ENCODE measurements at places on chromosomes 1 and 21.

- DNase-seq: no peak
Observed at GRCh38 chr1:158649052-158649451, 37.5 kb downstream of the SPTA1 start.

DNA sequence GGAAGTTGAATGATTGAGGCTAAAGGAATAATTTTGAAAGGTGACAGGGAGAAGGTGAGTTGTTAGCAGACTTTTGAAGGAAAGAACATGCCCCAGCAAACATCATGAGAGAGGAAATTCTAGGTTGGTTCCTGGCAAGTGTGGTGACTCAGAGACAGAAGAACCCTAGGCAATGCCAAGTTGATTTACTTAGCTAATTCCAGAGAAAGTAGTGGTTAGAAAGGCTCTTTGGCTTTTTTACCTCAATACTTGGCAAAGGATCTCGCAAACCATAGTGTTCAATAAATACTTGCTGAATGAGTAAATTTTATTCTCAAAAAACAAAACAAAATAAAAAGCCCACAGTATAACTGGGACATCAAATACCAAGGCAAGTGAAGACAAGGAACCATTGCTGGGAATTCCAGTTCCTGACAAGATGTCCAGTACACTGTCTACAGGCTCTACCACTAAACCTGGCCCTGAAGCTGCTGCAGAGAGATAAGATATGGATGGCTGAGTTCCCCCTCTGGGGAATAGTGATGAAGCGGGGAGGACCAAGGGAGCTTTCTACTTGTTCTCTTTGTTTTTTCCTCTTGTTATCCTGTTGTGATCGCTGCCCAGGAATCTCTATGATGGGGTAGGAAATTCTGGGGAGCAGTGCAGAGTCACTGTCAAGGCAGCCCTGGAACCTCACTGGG lies 48.2 kb downstream of the IL12RB2 start:
- no peak for DNase-seq

- DNase-seq: no peak
Observed at GRCh38 chr1:27773826-27774445, 917 bp downstream of the STX12 start.

GRCh38 chr1:95084317-95085176 lies 11.8 kb upstream of the ALG14 start:
- DNase-seq: no peak

DNA sequence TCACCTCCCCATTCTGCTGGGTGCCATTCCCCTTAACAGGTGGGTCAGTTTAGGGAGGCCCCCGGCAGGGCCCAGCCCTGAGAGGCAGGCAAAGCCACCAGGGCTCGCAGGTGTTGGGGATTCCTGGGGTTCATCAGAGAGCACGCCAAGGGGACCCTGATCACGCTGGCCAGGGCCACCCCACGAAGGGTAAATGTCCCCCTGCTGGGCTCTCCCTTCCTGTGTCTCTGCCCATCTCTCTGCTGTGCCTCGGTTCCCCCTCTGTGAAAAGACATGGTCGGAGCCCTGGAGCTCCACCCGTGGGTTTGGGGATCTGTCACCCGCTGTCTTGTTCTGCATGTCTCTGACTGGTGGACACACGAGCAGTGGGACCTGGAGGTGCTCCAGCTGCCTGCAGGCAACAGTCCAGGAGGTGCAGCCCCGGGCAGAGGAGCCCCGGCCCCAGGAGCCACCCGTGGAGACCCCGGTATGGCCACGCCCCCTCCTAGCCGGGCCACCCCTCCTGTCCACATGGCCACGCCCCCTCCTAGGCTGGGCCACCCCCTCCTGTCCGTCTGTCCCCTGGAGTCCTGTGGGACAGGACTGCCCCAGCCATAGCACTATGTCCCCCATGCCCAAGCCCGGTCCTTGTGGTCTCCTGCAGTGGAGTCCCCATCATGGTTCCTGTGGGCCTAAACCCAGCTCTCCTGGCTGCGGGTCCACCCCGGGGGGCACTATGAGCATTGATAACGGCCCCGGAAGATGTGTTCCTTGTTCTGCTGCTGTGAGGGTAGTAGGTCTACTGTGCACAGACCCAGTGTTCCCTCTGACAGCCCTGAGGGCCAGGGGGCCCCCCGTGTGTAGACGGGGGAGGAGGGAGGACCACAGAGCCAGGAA lies 6.5 kb downstream of the AIRE start:
- no peak for DNase-seq

DNA sequence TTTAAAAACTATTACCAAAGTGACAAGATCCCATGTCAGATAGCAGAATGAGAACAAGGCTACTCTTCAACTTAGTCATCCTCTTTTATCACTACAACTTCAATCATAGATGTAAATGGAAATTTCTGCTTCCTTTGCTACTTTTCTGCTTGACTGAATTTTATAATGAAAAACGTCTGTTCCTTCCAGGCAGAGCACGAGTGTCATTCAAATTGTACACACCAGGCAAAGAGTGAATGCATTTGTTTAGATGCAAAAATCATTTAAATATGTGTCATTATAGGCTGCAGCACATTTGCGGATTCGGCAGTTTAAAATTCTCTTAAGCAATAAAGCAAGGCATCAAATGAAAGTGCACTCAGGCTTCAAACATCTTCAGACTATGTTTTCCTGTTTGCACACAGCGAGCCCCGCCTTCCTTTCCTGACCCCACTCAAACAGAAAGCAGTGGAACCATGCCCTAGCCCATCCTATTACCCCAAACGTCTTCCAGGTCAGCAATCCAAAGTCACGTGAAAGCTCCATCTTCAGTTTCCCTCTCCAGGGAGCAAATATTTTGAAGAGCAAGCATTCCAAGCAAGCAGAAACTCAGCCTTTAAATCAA lies 99.6 kb downstream of the APP start:
- DNase-seq: no peak

GRCh38 chr1:212368073-212368484 lies 46.6 kb downstream of the PACC1 start:
- no peak for DNase-seq

GRCh38 chr1:153793261-153793972 lies 18.2 kb downstream of the SLC27A3 start:
- DNase-seq: no peak

DNA sequence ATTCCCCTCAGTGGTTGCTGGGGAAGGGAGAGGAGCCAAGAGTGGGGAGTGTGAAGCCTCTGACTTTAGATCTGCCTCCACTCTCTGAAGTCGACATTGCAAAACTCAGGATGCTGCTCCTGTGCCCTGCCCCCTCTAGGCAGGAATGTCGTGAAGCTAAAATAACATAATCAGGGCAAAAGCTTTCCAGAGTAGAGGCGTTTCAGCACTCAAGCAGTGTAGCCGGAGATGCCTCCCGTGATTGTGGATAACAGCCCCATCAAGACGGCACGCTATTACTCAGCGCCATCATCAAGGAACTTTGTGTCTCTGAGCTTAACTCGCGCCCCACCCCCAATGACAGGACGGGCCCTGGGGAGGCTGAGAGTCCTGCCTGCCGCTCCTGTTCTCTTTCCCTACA lies 60.0 kb downstream of the FBXO2 start:
- DNase-seq: no peak

- DNase-seq: no peak
Observed at GRCh38 chr1:213291526-213291925, 240.5 kb downstream of the RPS6KC1 start.

- DNase-seq: no peak
Observed at GRCh38 chr1:244672946-244673682, 20.2 kb downstream of the DESI2 start.

DNA sequence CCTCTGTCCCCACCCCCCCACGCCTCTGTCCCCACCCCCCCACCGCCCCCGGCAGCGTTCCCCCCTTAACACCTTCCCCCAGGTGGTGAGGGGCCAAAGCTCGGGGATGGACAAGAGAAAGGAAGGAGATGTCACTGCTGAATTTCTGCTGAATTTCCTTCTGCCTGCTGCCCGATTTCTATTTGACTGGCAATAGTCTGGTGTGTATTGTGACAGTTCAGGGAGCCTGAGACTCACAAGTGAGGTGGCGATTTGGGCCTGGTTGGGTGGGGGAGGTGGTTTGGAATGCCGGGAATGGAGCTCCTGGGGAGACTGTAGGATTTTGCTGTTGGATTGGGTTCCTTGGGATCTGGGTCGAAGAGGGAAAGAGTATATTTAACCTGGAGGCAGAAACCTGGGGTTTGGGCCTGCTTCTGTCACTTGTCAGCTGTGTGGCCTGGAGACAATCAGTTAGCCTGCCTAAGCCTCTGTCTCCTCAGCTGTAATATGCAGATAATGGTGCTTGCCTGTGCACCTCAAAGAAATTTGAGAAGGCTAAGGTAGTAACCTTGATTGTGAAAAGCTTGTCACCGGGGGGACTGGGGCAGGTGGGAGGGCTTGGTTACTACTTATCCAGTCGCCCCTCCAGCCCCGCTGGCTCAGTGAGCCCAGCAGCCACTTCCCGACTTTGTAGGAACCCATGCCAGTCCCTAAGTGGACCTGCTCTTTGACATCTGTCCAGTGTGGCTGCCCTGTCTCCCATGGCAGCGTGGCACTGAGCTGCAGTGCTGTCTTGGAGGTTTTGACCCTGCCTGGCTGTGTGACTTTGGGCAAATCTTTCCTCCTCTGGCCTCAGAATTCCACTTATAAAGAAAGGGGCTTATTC lies 7.7 kb upstream of the LMNA start:
- DNase-seq: no peak

DNA sequence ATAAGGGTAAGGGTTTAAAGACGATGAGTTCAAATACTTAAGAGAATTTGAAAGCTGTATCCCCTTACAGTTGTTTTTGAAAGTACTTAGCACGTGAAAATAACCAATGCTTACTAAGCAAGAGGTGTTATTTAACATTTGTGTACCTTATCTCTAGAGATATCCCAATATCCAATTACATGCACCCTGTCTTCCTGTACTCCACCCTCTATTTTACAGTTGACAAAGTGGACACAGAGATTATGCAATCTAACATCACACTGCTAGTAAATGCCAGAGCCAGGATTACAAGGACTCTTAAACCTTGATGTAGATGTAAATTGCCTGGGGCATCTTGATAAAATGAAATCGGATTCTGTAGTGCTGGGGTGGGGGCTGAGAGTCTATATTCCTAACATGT lies 72.0 kb downstream of the GDAP2 start:
- no peak for DNase-seq

DNA sequence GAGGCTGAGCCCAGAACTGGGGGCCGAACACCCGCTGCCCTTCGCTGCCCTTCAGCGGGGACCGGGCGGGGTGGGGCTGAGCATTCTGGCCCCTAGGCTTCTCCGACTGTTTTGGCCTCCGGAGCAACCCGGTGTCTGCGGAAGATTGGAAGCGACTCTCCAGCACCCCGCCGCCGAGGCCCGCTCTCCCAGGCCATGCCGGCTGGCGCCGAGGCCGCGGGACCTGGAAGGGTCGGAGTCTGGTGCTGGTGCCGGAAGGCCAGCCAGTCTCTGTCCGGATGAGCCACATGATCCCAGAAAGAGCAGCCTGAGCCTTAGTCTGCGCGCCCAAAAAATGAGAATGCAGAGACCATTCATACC lies 272.0 kb downstream of the FOXD2 start:
- no peak for DNase-seq

- DNase-seq: no peak
Observed at GRCh38 chr1:184160236-184160635, 108.7 kb downstream of the TSEN15 start.

DNA sequence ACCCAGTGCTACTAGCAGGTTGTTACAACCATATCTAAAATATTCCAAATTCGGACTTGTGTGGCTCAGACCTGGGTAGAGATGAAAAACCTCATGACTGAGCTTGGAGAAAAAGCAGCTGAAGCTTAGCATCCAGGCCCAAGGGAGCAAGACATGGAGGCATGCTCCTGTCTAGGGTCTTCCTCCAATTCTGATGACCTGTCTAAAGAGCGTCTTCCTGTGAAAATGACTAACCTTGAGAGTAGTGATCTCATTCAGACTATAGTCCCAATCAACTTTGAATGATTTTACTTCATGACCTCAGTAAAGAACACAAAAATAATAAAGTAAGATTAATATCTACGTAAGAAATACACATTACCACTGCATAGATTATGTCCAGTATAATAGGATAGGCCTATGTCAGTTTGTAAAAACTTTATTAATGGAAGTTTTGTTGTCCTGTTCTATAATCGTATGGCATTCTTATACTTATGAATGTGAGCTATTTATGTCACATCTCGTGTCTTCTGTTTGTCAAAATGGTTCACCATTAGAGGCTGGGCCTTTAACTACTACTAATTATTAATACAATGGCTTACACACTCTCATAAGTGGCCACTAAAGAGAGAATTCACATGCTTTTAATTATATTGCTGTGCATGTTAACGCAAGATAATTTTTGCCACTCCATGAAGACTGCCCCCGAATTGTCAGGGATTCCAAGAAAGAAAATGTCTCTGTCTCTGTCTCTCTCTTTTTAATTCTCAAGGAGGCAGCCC lies 201.3 kb downstream of the NCAM2 start:
- DNase-seq: no peak

GRCh38 chr1:43204394-43204793 lies 32.3 kb downstream of the CFAP57 start:
- no peak for DNase-seq

GRCh38 chr1:52436817-52437216 lies 32.4 kb downstream of the PRPF38A start:
- no peak for DNase-seq

DNA sequence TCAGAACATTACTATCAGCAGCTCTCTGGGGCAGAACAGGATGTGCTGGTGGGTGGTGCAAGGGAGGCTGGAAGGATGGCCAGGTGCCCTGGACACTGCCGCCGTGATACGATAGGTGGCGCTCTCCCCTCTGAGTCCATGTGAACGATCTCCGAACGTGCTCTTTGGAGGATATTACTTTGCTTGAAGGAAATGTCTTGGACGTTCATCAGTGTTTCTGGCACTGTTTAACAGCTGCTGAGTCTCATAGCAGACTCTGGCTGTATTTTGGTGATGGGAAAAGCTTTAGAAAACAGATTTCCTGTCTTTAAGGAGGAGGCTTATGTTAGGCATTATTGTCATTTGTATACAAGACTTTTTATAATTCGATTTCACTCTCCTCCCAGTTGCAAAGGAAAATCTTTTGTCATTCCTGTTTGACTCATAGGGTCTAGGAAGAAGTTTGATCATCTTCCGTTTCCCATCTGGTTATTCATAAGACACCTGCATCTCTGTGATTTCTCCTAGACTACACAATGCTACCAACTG lies 386.2 kb upstream of the ADGRL2 start:
- DNase-seq: peak; percentile 21

GRCh38 chr1:223200903-223201302 lies 57.9 kb upstream of the TLR5 start:
- DNase-seq: no peak

DNA sequence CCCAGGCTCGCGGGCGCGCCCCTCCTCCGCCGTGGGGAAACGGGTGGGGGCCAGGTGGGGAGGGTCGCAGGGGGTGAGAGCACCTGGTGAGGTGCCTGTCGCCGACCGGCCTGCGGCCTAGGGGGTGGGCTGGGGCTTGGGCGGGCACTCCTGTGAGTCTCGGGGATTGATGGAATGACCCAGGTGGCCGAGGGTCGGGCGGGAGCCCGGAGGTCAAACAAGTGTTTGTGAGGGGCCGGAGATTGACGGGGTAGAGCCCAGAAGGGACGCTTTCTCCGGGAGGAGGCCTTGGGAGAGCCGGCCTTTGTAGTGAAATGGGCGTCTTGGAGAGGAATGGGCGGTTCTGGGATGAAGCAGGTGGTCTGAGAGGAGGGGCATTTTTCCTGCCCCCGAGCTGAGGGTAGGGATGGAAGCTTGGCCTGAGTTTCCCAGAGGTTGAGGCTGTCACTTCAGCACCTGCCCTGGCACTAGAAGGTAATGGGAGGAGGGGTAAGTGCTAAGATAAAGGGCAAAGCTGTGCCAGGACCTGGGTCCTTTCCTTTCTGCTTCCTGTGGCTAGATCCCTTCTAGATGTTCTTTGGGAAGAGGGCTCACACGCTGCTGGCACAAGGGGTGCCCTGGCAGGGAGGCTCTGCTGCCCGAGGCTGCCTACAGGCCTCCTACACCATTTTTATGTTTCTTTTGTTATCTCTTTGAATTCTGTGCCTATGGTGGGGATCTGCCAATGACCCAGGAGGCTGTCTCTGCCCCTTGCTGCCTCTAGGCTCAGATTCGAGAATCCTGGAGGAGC lies 56.1 kb downstream of the NDUFS5 start:
- DNase-seq: no peak

Measured in hypothalamus (tissue), 51 donors.